ENCODE measurements at places on chromosomes 1 and 21.

- DNase-seq = no peak
Measured at GRCh38 chr1:115337633-115338456, at the start of gene NGF. Gene NGF, minus strand, starts transcription at chr1:115338249. Its CDS starts 51,454 bp downstream, at chr1:115286795.

DNA sequence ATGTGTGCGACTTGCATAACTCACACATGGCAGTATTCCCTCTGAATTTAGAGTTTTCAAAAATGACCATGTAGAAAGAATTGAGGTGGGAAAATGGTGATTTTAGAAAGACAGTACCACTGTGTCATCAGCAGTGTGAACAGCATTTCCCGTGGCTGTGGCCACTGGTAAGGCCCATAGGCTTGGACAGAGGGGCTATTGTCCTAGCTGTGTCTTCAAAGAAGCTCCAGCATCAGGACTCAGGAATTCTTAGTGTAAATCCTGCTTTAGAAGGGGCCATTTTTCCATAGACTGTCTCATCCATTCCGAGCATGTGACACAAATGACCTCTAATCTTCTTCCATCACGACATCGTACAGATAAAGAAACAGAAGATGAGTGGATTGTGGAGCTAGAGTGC lies 119.3 kb upstream of the BACE2 start:
- DNase-seq = no peak

DNA sequence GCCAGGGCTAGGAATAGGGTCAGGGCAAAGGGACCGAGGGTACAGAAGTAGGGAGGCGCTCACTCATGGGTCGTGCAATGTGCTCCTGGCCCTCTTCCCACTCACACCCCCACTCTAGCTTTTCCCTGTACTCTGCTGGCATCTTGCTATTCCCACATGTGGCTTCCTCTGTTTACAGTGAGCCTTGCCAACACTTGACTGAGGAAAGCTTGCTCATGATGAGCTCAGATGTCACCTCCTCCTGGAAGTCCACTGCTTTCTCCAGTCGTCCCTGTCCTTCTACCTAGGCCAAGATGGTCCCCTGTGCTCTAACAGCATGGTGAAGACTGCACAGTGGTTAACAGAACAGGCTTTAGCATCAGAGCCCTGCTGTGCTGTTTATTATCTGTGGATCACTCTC lies 8.0 kb upstream of the RIMS3 start:
- DNase-seq = no peak

DNA sequence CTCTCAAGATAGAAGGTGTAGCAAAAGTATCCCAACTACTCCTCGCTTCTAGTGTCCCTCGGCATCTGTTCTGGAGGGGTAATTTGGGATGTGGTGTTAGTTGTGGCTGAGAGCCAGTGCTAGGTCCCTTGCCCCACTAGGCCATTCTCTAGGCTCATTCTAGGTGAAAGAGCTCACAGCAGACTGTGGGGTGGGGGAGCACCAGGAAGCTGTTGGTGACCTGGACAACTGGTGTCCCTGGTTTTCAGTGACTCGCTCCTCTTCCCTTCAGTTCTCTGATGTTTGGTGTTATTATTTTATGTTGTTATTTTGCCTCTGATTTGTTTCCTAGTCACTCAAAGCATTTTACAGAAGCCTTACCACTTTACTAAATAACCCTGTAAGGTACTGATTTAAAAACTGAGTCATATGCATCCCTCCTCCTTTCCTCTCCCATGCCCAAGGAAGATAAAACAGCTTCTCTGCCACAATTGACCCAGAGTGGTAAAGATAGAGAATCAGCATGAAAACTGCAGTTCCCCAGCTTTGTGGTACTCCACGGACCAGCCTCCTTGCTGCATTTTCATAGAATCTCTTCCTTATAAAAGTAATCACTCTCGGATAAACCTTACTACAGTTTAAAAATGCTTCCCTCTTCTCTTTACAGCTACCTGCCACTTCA lies 14.1 kb downstream of the DYRK3 start:
- DNase-seq = no peak

GRCh38 chr1:153277852-153278251 lies 18.4 kb downstream of the LORICRIN start:
- DNase-seq = no peak

DNA sequence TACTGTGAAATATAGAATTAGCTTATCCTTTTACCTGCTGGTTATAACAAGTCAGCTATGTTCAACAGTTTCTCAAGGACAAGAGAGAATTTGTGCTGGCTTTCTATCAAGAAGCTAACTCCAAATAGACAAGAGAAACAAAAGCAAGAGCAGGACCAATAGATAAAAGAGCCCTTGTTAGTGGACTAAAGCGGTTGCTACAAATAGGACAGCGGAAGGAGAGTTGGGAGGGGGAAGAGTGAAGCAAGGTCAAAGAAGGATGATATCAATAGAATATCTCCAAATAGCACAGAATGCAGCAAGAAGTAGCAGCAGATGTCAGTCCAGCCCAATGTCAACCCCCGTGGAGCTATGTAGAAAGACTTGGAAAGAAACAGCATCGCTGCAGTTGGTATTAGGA lies 53.0 kb upstream of the AKT3 start:
- no peak for DNase-seq

DNA sequence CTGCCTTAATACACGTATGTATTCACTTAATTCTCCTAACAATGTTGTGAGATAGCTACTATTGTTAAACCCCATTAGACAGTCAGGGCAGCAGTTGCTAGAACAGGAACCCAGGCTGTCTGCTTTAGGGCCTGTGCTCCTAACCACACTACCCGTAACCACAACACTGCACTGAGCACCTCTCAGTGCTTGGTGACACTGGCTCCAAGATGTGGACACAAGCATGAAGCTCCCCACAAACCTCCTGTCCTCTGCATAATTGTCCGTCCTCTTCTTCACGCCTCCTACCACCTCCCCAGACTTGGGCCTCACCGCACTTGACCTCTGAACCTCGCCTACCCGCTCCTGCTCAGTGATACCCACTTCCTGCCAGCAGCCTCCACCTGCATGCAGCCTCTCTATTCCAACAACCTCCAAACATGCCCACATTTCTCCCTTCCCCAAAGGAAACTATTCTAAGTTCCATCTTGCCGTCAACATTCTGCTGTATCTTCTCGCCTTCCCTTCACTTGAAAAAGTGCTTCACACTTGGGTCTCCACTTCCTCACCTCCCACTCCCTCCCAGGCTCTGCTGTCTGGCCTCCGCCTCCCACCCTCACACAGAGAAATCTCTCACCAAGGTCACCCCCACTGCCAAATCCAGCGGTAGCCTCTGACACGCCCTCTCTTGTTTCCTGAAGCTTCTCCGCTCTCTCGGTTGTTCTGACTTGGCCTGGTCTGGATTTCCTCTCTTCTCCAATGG lies 14.6 kb upstream of the AHDC1 start:
- peak; percentile 44 for DNase-seq

GRCh38 chr1:220344745-220345144 lies 72.5 kb upstream of the RAB3GAP2 start:
- DNase-seq = no peak

- no peak for DNase-seq
Measured at GRCh38 chr21:43936247-43936967, 71.4 kb downstream of the AGPAT3 start.

GRCh38 chr1:88519156-88519555 lies 164.9 kb upstream of the PKN2 start:
- no peak for DNase-seq

Measured in activated CD8-positive, alpha-beta memory T cell treated with anti-CD3 and anti-CD28 coated beads, Interleukin-2, amount 50 U/mL, for 4 hours (primary cell).